EH (cell line): ENCODE measurements at places on chromosomes 7 and 10.

GRCh38 chr7:106717955-106718871 lies 57.3 kb upstream of the CCDC71L start:
- peak; percentile 100 for DNase-seq

GRCh38 chr7:22255834-22256233 lies 101.1 kb downstream of the RAPGEF5 start:
- no peak for DNase-seq

DNA sequence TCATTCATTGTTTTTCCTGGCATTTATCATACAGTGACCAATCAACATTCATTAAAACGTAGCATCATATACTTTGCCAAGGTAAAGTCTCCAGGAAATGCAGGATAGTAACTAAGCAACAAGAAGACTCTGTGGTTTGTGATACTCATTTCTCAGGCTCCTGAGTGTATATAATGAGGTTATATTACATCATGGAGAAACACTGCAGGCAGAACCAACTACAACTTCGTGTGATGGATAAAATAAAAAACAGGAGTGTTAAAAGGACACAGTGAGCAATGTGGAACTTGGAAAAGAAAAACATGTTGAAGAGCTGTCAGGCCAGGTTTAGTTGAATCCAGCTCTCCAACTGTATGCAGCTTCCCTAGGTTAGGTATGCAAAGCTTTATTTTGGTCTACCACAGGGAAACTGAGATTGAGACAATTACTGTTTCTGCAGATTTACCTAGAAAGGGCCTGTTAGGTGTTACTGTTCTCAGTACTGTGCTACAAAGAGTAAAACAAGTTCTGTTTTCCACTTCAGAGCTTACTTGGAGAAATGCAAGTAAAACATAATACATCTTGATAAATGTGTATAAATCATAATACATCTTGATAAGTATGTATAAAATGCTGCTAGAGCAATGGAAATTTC lies 7.8 kb upstream of the CCNY start:
- DNase-seq: peak; percentile 80

- no peak for DNase-seq
Measured at GRCh38 chr7:139739863-139740597, 37.8 kb downstream of the HIPK2 start.

GRCh38 chr10:29321656-29322055 lies 32.8 kb downstream of the LYZL1 start:
- no peak for DNase-seq

DNA sequence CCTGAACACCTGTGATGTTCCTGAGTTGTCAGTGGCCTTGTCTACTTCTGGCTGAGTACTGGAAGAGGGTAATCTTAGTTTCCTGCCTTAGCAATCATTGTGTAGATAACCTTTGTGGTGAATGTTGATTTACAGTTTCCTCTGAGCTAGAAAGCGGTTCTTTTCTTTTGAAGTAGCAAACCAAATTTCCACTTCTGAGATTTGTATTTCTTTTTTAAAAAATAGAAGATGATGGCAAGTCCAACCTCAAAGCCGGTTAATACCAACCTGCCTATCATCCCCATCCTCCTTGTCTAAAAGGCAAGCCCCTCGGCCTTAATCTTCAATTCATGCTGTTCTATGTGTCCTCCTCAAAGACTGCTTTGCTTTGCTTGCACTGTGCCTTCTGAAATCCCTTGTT lies 12.5 kb upstream of the PALS2 start:
- no peak for DNase-seq
